ENCODE measurements at places on chromosomes 1 and 21.

GRCh38 chr1:158819461-158820443 lies 11.4 kb upstream of the MNDA start:
- DNase-seq: no peak

DNA sequence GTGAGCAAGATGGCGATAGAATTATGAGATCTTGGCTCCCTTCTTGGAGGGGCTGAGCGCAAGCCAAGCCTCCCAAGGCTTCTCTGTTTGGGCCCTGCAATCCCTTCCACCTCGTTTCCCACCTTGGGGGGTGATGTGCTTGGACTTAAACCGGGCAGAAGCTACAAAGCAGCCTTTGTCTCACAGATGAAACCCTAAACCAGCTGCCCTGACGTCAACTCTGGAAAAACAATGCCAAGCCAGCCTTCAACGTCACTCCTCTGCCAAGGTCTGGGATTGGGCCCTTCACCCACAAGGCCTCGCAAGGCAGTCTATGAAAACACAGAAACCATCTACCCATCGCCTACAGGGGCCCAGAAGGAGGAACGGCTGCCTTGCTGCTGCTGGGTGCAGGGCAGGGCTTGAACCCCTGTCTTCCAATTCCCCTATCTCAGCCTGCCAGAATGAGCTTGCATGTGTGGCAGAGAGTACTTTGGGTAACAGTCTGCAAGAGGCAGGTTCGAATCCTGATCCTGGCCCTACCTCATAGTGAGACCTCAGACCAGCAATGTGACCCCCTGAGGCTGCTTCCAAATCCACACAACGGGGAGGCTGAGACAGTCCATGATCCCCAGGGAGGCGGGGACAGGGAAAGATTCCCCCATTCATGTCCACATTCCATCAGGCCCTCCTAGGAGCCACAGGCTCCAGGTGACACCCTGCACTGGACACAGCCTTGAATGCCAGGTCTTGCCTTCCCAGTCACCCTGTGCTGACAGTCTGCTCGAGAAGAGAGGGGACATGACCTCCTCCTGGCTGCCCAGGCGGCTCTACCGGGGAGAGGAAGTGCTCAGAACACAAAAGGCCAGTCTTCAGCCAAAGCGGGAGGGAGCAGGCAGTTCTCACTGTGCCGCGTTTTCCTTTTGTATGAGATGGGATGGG lies 15.0 kb downstream of the IFFO2 start:
- no peak for DNase-seq

GRCh38 chr1:39098546-39099250 lies 72.5 kb downstream of the NDUFS5 start:
- DNase-seq: peak; percentile 99

DNA sequence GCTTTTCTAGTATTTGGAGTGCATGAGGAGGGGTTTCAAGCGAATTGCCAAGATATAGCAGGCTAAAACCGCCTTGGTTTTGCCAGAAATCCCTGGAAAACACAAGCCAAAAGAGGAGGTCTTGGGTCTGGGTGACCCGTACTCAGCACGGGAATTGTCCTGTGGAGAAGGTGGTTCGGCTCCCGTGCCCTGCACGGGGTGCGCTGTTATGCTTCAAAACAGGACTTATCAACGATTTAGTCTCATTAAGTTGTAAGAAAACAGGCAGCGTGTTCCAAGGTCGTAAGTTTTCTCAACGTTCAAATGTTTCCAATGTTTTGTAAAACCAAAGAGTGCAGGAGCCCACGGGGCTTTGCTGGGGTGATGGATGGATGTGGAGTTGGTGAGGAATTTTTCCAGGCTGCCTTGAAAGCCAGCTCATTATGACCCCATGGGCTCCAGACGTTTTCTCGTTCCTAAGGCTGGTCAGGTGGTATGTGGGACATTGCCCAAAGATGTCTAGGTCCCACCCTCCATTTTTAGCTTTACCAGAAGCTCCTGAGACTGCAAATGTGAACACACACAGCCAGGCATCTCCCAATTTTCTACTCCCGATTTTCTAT lies 75.4 kb upstream of the CLDN14 start:
- no peak for DNase-seq

- no peak for DNase-seq
Observed at GRCh38 chr1:21451212-21451611, 11.3 kb downstream of the NBPF3 start.

GRCh38 chr1:52706941-52707926 lies 9.1 kb upstream of the COA7 start:
- no peak for DNase-seq

DNA sequence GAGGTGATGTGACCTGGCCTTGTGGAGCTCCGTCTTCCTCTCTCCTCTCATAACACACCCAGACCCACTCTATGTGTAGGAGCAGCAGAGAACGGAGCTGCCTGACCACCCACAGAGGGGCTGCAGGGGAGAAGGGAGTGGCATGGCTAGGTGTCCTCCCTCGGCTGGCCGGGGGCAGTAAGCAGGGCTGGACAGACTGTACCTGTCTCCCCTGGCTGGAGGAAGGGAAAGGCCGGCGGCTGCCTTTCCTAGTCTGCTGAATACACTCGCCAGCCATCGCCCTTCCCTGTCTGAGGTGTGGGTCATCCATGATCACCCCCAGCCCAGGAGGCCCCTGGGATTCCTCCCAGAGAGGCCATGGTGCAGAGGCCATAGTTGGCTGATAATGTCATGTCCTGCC lies 187.2 kb upstream of the AJAP1 start:
- no peak for DNase-seq

- peak; percentile 64 for DNase-seq
Observed at GRCh38 chr1:67760030-67760821, 73.0 kb downstream of the GNG12 start.

- DNase-seq: no peak
Observed at GRCh38 chr21:32921632-32922230, 104.0 kb upstream of the OLIG2 start.

- no peak for DNase-seq
Observed at GRCh38 chr21:36297938-36298572, 21.9 kb upstream of the MORC3 start.

DNA sequence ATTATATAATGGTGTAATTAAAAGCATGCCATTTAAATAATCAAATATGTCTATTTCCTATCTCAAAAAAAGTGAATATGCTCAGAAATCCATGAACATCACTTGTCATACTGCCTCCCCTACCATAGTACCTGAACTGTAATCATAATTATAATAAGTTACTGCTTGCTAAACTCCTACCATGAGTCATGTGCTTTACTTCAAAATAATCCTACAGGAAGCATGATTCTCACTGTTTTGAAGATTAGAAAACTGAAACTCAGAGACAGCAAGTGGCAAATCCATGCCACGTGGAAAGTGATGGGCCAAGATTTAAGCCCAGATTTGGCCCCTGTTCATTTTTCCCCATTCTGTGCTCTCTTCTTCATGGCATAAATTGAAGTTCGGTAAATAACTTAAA lies 5.2 kb downstream of the LRRC7 start:
- no peak for DNase-seq

DNA sequence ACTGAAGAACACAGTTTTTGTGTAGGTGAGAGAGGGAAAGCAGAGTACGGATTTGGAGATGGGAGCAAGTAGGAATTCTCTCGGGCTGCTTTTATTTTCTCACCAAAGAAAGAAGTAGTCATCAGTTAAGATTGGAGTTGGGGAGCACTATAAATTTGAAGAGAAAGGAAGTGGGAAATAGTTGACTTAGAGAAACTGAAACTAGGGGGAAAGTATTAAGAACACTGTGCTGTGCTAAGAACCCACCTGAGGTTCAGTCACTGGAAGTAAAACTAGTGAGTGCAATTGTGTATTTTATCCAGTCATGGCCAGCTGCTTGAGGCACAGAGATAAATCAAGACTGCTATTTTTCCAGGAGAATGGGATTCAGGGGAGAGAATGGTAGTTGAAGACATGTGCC lies 37.4 kb downstream of the CLCC1 start:
- DNase-seq: no peak

DNA sequence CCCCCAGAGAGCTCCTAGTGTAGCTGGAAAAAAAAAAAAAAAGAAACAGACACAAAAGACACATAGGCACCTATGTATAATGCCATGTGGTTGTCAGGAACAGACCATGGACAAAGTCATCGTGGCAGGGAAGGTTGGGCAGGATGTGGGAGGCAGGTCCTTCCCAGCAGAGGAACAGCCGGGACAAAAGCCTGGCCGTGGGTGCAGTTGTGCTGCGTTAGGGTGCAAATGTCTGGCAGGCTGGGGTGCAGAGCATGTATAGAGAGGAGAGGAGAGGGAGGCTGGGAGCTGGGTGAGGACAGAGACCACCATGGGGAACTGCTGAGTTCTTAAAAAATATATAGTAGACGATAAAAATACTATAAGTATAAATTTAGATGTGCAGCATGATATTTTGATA lies 125.7 kb upstream of the C1orf174 start:
- DNase-seq: no peak

GRCh38 chr1:203143641-203144040 lies 16.1 kb downstream of the ADORA1 start:
- DNase-seq: no peak

GRCh38 chr1:109578947-109579443 lies 30.6 kb downstream of the GNAI3 start:
- DNase-seq: no peak

- DNase-seq: no peak
Observed at GRCh38 chr1:107785496-107786202, 179.3 kb downstream of the VAV3 start.

- DNase-seq: no peak
Observed at GRCh38 chr1:167500283-167500860, 18.0 kb downstream of the CD247 start.

GRCh38 chr1:204891860-204892259 lies 21.2 kb downstream of the NFASC start:
- no peak for DNase-seq

DNA sequence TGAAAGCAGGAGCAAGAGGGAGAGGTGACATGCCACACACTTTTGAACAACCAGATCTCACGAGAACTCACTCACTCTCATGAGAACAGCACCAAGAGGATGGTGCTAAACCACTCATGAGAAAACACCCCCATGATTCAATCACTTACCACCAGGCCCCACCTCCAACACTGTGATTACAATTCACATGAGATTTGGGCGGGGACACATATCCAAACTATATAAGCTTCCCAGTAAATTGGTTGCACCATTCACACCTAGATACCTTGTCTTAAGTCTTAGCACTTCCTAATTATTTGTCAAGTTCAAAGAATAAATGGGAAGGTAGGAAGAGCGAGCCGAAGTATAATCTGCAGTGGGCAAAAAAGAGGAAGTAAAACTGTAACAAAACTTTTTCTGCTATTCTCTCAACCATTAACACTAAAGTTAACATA lies 34.3 kb downstream of the AMY1C start:
- DNase-seq: no peak

GRCh38 chr1:81617308-81617967 lies 183.3 kb upstream of the ADGRL2 start:
- no peak for DNase-seq

GRCh38 chr1:36160388-36160948 lies 4.5 kb downstream of the MAP7D1 start:
- DNase-seq: no peak

GRCh38 chr1:59417406-59417805 lies 120.5 kb downstream of the FGGY start:
- DNase-seq: no peak

DNA sequence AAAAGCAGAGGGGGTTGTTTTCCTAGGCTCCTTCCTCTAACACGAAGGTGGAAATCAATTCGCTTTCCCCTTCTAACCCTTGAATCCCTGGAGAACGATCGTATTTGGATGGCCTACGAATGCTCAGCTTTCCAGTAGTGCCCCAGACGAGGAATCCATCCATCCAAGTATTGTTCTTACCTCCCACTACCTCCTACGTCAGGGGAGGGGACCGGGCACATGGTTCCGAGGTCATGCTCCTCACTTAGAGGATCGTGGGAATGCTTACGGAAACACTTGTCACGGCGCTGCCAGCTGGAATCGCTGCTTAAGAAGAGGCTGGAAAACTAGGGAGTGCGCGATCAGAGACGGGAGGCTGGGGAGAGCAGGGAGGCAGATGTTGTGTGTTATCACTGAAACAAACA lies 47.4 kb downstream of the CAPZB start:
- DNase-seq: no peak

GRCh38 chr21:43814215-43815106 lies 25.1 kb downstream of the RRP1 start:
- DNase-seq: no peak

DNA sequence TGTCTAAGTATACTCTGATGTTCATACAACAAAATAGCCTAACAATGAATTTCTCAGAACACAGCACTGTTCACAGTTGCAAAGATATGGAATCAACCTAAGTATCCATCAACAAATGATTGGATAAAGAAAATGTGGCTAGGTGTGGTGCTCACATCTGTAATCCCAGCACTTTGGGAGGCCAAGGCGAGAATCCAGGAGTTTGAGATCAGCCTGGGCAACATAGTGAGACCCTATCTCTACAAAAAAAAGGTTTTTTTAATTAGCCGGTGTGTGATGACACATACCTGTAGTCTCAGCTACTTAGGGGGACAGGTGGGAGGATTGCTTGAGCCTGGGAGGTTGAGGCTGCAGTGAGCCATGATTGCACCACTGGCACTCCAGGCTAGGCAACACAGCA lies 10.7 kb downstream of the IFNAR2 start:
- DNase-seq: no peak

- DNase-seq: no peak
Observed at GRCh38 chr1:172269644-172270043, 150.8 kb upstream of the C1orf105 start.

DNA sequence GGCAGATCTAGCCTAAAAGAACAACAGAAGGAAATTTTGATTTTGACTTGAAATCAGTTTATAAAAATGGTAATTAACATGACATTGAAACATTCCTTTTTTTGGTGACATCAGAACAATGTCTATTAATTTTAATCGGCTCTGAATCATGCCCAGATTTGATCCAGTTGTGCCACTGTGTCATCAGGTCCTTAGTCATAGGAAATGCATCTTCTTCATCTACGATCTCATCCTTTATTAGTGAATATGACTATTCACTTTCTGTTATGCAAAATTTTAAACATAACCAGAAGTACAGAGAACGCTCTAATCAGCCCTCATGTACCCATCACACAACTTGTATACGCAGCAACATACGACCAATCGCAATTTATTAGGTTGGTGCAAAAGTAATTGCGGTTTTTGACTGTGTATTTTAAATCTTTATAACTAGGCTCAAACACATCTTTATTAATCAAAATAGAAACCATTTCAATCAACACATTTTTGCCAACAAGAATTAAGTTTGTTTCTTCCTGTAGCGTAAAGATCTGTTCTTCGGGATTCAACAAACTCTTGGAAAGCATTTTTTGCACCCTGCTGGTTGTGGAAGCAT lies 40.3 kb upstream of the TLR5 start:
- no peak for DNase-seq

- DNase-seq: peak; percentile 94
Observed at GRCh38 chr1:159121526-159121925, 45.0 kb upstream of the AIM2 start.

DNA sequence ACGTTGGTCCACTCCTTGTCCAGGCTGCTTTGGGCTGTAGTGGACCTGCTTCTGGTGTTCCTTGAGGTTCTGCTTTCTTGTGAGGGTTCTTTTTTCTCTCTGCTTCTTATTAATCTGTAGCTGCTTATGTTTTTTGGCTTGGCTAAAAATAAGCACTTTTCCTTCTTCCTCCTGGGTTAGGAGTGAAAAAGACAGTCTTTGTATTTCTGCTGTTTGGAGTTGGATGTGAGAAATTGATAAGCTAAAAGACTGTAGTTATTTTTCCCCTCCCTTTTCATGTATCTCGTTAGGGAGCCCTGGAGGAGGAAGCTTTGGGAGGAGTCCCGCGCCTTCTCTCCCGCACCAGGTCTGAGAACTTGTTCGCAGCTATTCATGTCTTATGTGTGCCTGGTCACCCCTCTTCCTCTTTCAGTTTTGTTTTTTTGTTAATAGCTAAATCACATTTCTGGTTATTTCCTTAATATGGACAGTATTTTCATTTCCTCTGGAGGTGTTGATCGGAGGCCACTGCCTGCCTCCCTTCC lies 79.0 kb downstream of the GALNT2 start:
- DNase-seq: no peak
